ENCODE measurements at places on chromosomes 5 and 9.

GRCh38 chr9:137296670-137297664, 5.1 kb downstream of the NRARP start:
- DNase-seq = no peak

DNA sequence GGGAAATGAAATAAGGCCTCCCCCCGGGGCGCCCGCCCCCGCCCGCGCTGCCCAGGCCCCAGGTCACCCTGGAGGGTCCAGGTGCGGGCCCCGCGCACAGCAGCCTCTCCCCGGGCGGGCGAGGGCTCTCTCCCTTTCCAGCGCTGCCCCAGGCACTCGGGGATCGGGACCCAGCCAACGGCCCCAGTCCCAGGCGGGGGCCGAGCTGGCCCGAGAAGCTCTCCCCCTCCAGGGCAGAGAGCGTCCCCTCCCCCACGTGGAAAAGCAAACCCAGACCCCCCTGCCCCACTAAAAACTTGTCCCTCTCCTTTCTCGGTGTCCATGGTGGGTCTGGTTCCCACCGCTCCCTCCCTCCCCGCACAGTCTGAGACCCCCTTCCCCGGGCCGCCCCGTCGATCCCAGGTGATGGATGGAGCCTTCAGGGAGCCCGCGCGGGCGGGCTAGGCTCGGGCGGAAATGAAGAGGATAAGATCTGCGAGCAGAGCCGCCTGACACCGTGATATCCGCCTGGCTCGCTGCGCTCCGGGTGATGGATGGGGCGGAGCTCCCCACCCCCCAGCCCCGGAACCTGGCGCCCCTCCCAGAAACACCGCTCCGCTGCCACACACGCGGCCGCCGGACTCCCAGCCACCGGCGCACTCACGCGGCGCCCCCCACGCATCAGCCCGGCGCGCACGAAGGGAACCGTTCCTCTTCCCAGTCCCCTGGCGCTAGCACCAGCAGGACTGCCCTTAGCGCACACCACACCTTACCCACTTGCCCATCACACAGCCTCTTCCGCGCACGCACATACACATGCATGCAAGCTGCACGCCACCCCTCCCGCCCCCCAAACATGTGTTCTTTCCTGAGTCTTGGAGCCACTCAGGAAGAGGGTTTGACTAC, 81.7 kb upstream of the ZBTB43 start:
- peak; percentile 68 for DNase-seq

- DNase-seq = no peak
Observed at GRCh38 chr9:118931941-118932340, 437.3 kb downstream of the BRINP1 start.

DNA sequence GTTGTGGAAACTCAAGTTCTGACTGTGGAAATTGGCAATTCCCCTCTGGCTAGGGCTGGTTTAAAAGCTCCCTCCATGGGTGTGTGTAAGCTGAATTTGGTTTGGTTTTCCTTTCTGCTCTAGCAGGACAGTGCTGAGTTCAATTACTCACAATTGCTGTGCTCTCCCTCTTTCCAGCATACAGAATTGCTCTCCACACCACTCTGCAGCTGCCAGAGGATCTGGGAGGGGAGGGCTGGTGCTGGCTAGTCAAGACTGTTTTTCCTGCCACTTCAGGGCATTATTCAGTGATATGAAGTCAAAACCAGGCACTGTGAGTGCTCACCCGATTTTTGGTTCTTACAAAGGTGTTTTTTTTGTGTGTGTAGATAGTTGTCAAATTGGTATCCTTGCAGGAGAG, 336.9 kb upstream of the SLC24A2 start:
- no peak for DNase-seq

DNA sequence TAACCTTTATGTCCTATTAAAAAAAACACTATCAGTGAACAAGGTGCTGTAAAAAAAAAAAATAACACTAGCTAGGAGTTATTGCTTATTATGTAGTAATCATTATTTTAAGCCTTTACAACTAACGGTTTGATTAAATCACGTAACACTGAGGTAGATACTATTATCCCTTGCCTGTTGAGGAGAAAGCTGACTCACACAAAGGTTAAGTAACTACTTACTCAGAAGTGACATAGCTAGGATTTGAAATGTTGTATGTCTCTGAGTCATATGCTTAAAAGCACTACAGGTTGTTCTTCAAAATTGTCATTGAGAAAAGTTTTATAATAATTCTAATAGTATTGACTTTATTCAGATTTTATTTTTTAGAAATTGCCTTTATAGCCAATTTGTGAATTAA, 8.8 kb downstream of the TENT2 start:
- DNase-seq = no peak

- DNase-seq = no peak
Observed at GRCh38 chr9:5999443-6000101, 15.9 kb downstream of the RANBP6 start.

DNA sequence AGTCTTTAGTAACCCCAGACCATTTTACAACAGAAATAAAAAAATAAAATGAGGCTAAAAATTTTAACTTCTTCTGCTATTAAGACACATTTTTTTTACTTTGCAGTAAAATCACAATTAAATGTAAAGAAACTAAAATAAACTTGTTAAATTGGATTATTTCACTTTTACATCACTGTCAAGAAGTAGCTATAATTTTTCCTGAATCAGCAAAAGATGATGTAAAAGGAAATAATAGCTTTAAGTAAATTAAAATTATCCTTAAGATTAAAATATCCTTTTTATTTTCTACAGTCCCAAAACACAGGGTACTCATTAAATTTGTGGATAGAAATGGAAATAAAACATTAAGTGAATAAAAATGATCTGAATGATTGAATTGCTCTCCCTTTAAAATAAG, 44.5 kb downstream of the TMEM232 start:
- no peak for DNase-seq
